Activated CD4-positive, alpha-beta T cell treated with anti-CD3 and anti-CD28 coated beads for 4 hours (primary cell): ENCODE measurements at places on chromosomes 3 and 15.

GRCh38 chr3:17579289-17580031 is 163.0 kb downstream of the TBC1D5 start:
- DNase-seq, result no peak

DNA sequence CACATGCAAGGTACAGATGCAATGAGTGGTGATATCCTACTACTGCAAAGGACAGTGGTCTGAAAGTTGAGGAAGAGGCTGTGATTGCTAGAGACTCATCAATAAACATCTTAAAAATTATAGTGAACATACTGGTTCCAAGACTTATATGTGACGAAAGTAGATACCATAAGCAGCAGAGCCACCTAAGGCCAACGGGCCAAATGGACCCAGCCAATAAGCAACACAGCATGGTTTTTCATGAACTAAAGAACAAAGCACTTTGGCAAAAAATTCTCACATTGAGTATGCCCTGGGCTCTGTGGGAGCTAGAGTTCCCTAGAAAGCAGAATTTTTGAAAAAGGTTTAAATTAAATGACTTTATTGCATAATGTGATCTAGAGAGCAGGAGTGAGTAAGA is 272.1 kb downstream of the SI start:
- no peak for DNase-seq

- no peak for DNase-seq
Observed at GRCh38 chr3:34239875-34240274, 441.4 kb downstream of the PDCD6IP start.

DNA sequence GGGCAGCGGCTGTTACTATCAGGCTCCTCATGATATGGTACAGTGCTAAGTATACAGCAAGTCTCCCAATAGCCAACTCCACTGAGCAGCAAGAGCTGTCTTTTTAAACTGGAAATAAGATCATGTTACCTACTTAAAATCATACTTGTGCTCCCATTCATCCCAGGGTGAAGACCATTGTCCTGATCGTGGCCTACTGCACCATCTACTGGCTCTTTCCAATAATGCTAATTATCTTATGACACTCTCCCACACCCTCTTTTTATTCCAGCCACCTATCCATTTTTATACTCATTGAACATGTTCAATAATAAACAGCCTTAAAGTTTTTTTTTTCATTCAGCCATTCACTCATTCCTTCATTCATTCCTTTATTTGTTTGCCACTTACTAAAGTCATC is 117.7 kb downstream of the GBE1 start:
- no peak for DNase-seq

- no peak for DNase-seq
Observed at GRCh38 chr15:89016549-89017041, 71.7 kb upstream of the ABHD2 start.

- no peak for DNase-seq
Observed at GRCh38 chr3:182949688-182950087, 30.6 kb downstream of the DCUN1D1 start.
